ENCODE measurements at places on chromosomes 13 and 19.

- DNase-seq: peak; percentile 47
Measured at GRCh38 chr13:99977912-99978798, 3.4 kb upstream of the ZIC2 start.

GRCh38 chr13:48983331-48983730 is 7.6 kb downstream of the FNDC3A start:
- DNase-seq: no peak

- DNase-seq: no peak
Measured at GRCh38 chr19:50795664-50796073, 5.5 kb downstream of the ACP4 start.

DNA sequence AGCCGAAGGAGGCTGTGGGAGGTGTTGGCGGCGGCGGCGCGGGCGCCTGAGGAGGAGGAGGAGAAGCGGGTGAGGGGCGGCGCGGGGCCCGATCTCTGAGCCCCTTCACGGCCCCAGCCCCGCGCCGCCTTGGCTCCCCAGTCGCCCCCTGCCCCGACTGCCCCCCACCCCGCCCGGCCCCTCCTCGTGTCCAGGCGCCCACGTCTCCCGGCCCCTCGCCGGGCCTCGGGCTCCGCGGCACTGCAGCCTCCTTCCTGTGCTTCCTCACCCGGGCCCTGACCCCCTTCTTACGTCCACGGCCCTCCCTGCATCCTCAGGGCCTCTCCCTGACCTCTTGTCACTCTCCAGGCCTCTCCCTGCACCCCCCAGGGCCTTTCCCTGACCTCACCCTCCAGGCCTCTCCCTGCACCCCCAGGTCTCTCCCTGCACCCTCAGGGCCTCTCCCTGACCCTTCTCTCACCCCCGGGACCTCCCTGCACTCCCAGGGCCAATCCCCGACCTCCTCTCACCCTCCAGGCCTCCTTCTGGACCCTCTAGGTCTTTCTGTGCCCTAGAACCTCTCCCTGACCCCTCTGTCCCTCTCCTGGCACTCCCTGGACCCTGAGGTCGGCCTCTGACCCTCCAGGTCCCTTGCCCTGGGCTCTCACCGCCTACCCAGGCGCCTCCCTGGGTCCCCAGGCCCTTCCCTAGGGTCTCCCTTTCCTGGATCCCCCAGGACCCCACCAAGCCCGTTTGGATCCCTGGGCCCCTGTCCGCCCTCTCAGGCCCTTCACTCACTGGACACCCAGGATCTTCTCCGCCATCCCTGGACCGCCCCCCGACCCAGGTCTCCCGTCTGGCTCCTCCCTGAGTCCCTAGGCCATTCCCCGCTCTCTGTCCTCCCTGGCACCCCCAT is 460 bp downstream of the KMT5C start:
- DNase-seq: peak; percentile 24

GRCh38 chr19:41795031-41795461 is 1.3 kb upstream of the CEACAM3 start:
- DNase-seq: peak; percentile 75

- no peak for DNase-seq
Measured at GRCh38 chr13:109131698-109132257, 502.4 kb downstream of the MYO16 start.

DNA sequence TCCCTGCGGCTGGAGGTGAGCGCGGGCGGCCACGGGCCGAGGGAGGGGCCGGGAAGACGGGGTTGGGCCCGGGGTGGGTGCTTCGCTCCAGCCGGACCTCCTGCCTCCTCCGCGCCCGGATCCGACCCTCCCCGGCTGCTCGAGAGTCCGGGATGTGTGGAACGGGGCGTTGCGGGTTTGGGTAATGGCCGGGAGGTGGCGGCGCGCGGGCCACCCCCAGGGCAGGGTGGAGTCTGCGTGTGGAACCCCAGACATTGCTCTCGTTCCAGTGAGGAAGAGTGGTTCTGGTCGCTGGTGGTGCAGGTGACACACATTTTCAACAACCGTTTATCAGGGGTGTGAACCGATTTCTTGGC is 38.8 kb downstream of the ARHGEF7 start:
- peak; percentile 30 for DNase-seq

GRCh38 chr19:45474606-45475521 is 7.1 kb downstream of the FOSB start:
- peak; percentile 32 for DNase-seq

Measured in CD8-positive, alpha-beta T cell (primary cell).